Activated naive CD4-positive, alpha-beta T cell treated with anti-CD3 and anti-CD28 coated beads for 36 hours (primary cell): ENCODE measurements at places on chromosomes 2 and 18. TPM values are rescaled to one million over a fixed set of nuclear protein-coding genes. Genes with fewer than 3 reads are reported as not detected.

GRCh38 chr18:73663581-73663980 lies 484.1 kb downstream of the FBXO15 start:
- no peak for DNase-seq

DNA sequence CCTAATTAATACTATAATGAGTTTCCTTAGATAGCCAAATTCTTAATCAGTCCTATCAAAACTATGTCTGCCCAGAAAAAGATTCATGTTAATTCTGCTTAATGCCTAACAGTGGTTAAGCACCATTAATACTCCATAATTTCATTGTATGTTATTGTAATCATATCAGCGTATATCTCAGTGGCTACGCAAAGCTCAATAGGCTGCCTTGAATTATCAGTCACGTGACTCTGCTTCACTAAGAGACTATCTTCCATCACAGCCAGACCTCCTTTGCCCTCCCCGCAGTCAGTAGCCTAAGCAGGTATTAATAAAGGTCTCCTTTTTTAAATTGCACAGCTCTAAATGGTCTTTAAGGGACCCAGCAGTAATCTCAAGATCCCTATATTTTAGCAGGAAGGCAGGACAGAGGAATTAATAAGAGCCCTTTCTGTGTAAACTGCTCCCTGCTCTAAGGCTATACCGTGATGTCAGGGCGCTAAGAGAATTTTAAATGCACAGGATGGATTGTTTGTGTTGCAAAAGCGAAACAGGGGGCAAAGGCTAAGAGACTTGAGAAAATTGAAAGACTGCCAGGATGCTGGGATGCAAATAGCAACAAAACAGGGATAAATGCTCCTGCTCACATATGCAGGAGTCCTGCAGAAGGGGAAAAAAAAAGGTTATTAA lies 215.6 kb upstream of the POU3F3 start:
- DNase-seq: no peak

The CAPN13 gene
- not detected for total RNA-seq

The IL36A gene
- total RNA-seq: not detected

DNA sequence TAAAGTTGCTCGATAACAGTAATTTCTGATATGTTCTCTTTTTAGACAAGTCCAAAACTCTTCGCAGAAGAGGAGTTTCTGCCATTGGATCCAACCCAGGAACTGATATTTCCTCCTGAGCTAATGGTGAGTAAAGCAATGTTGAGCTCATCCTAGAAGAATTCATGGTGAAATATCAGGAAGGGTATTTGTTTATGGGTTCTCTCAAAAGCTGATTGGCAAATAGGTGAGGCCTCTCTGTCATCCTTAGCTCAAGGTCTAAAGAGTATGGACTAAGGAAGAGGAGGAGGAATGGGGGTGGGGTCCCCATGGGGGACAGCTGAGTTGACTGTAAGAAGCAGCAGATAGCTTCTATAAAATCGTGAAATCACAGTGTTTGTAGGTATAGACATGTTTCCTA lies 18.2 kb downstream of the AOX1 start:
- DNase-seq: no peak

DNA sequence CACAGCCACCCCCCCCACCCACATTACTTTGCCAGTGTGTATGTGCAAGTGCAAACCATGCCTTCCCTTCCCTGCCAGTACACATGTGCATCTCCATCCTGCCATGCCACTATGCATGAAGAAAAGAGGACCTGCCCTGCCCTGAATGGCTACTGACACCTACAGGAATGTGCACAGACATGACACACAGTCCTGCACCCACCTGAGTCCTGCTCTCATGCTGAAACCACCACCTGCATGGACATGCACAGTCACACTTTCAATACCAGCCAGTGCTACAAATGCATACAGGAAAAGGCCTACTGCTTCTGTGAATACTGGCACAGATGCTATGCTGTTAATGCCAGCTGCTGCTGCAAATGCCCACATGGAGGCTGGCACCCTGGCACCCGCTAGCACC lies 334.4 kb upstream of the DLGAP1 start:
- no peak for DNase-seq

The UGT1A3 gene
- not detected for total RNA-seq

DNA sequence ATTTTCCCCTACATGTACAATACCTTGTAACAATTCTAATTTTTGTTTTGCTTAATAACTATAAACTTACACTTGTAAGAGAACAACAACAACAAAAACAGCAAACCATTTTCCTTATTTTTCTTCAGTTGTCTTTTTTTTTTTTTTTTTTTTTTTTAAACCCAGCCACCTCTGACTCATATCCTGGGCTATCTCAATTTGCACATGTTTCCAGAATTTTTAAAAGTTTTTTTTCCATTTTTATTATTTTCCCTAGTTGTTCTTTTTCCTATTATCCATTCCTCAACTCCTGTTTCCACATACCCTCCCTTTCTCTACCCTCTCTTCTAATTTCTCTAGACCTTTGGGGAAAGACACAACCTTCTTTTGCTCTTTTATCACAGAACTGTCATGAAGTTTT lies 112.5 kb downstream of the EFEMP1 start:
- no peak for DNase-seq

The DPP10 gene
- not detected for total RNA-seq

The DYSF gene
- 0.05 TPM for total RNA-seq

GRCh38 chr2:24721470-24721869 lies 71.7 kb downstream of the PTRHD1 start:
- peak; percentile 43 for DNase-seq

GRCh38 chr18:30381826-30382225 lies 660.7 kb downstream of the DSC3 start:
- no peak for DNase-seq

The UBXN4 gene
- total RNA-seq: 100 TPM

DNA sequence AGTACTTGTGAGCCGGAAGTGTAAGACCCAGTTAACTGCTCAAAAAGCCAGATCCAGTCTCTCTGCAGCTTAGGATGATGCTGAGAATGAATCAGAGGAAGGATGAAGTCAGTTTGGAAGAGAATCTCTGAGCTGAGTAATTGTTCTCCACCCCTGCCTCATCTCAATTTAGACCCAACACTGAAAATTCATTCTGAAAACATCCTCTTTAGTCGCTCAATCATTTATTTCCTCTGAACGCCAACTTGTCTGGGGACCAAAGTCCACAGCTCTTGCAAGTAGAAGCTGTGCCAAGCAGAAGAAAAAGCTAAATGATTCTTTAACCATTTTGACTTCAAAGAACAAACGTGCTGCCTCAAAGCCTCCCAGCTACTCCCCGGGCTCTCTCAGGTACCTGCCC lies 177.1 kb upstream of the KLHL29 start:
- no peak for DNase-seq

DNA sequence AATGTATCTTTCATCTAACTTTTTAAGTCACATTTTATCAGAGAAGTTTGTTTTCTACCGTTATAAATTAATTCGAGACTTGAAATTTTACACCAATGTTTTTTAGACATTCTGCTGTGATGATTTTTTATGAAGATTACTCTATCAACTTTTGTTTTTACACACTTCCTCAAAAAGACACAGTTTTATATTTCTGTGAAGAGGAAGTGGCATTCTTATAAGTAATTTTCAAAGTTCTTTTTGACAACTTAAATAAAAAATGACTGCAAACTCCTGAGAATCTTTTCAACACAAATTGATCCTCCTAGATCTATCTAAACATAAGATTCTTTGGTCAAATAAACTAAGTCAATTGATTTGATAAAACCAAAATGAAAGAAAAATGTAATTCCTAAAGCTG lies 13.7 kb downstream of the ANKRD44 start:
- DNase-seq: no peak

DNA sequence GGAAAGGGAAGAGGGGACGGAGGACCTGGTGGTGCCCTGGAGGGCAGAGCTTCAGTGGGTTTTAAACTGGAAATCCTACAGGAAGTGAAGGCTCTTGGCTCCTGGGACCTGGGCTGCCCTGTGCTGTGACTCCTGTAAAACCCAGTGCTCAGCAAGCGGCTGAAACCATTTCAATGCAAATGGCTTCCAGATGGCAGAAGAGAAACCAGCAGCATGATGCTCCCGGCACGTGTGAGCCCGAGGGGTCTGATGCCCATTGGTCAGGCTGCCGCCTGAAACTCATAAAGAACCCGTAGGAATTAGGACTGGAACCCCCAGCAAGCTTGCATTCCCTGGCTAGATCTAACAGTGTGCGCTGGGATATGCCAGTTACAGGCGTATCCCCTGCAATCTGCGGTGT lies 109.2 kb upstream of the THOC1 start:
- DNase-seq: no peak

- no peak for DNase-seq
Measured at GRCh38 chr2:66872986-66873754, 438.2 kb downstream of the MEIS1 start.

GRCh38 chr2:192145496-192145895 lies 49.2 kb downstream of the TMEFF2 start:
- DNase-seq: no peak

DNA sequence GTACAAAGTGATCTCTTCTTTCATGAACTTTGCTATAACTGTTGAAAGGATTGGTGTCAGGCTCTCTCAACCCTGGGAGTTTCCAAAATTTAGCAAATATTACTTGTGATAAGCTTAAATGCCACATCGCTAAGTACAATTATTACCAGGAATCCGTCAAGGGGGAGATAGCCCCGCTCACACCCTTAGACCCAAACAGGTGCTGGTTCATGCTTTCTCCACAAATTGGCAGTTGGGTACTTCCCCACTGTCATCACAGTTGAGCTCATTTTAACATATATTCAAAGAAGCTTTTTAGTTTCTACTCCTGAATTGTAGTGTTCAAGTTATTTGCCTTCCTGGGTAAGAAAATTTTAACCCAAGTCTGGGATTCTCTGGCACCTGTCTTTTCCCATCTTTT lies 29.8 kb upstream of the EPB41L5 start:
- DNase-seq: no peak

The CERS6 gene
- 10.0 TPM for total RNA-seq

The UXS1 gene
- total RNA-seq: 36.2 TPM

DNA sequence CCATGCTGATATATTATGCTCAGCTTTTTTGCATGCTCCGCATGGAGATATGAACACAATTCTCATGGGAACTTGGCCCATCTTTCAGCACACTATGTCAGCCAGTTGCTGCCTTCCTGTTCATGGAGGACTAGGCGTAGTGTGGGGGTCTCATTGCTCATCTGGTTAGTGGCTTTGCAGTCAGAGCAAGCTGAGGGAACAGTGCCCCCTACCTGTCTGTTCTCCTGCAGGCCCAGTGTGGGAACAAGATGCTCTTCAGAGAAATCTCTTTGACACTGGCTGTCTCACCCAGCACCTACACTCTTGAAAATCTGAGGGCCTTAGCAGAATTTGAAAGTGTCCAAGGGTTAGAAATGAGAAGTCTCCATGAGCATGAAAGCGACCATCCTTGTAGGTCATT lies 47.1 kb downstream of the SPTBN1 start:
- DNase-seq: peak; percentile 64
